ENCODE measurements at places on chromosomes 6 and 20. TPM values are rescaled to one million over a fixed set of nuclear protein-coding genes. Genes with fewer than 3 reads are reported as not detected.

Gene CRISP3
- 9.2 TPM for total RNA-seq

Gene C6orf52
- not detected for total RNA-seq

Gene RHAG
- not detected for total RNA-seq

Gene BANF2
- total RNA-seq: not detected

Gene NANP
- total RNA-seq: 5.7 TPM

Gene SMAP1
- 36.6 TPM for total RNA-seq

Gene TMEM244
- total RNA-seq: not detected

Gene TGM3
- total RNA-seq: not detected

Gene TTK
- 1.9 TPM for total RNA-seq

Gene DNAH8
- total RNA-seq: under 0.01 TPM

Measured in breast epithelium (tissue), 4 donors.